DMS79 treated with DMSO at 0.1 percent for 48 hours (cell line): ENCODE measurements at places on chromosomes 2 and 18.

GRCh38 chr2:75928093-75928492 is 217.4 kb upstream of the GCFC2 start:
- no peak for DNase-seq

- DNase-seq = no peak
These were observed 81.9 kb downstream of the SLC8A1 start for GRCh38 chr2:40370007-40370395.

- no peak for DNase-seq
These were observed 6.7 kb downstream of the MIB1 start for GRCh38 chr18:21747268-21747667.

DNA sequence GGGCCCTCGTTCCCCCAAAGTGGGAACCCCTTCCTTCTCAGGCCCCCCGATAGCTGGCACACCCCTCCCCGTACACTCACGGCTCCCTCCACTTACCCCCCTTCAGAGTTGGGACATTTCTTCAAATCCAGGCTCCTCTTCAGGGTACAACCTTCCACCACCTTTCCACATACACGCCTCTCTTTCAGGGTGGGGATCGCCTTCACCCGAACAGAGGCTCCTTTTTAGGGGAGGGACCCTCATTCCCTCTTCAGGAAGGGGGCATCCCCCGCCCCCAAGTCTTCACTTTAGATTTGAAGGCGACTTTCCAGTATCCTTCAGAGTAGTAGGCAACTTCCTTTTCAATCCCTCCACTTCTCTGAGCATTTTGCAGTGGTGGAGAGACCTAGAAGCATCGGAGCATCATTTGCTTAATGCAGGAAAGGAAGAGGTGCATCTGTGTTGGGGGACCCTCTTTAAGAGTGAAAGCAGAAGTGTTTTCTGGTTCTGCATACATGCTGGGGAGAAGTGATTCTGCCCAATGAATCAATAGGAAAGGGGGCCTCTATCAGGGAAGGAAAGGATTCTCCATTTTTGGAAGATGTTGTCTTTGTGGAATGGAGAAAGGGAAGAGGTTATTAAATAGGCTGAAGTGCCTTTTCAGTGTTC is 845 bp downstream of the EML4 start:
- DNase-seq = peak; percentile 19

DNA sequence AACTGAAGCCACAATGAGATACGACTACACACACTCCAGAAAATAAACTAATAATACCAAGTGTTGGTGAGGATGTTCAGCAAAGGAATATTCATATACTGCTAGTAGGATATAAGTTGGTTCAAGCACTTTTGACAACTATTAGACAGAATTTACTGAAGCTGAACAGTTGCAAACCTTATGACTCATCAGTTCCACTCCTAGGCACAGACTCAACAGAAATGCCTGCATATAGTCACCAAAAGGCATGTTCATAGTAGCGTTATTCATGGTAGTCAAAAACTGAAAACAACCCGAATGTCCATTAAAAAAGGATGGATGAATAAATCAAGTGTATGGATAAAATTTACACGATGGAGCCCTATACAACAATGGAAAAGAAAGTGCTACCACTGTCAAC is 232.0 kb downstream of the ANAPC1 start:
- no peak for DNase-seq
